ENCODE measurements at places on chromosomes 13 and 19.

GRCh38 chr19:23868630-23869029, 46.1 kb upstream of the ZNF726 start:
- DNase-seq = no peak

- no peak for DNase-seq
These were observed 12.2 kb downstream of the CBARP start for GRCh38 chr19:1225440-1226226.

- DNase-seq = no peak
These were observed 1.9 kb upstream of the C1QTNF9 start for GRCh38 chr13:24307211-24308067.

- DNase-seq = no peak
These were observed 77.5 kb downstream of the ZNF536 start for GRCh38 chr19:30449673-30450072.

DNA sequence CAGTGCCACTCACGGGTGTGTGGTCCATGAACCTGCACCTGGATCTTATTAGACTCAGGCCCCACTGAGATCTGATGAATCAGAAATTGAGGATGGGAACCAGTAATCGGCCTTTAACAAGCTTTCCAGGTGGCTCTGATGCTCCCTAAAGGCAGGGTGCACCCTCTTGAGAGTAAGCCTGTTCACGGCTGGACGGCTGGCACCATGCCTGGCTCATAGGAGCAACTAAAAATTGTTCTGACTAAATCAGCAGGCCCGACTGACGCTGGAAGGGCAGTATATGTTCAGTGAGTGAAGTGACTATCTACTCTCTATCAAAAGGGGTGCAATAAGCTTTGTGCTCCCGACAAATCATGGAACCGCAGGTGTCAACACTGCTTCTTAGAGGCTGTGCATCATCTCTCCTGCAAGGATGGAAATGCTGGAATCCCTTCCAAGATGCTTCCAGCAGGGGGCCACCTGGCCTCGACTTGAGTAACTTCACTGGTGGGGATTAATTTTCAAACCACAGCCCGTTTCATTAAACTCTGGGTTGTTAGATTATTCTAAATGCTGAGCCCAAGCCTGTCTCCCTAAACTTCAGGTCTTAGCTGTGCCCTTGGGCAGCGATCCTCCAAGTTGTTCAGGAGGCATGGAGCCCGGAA, 28.4 kb downstream of the TMTC4 start:
- peak; percentile 9 for DNase-seq

- no peak for DNase-seq
These were observed 19.5 kb downstream of the PRKD2 start for GRCh38 chr19:46697204-46697960.

DNA sequence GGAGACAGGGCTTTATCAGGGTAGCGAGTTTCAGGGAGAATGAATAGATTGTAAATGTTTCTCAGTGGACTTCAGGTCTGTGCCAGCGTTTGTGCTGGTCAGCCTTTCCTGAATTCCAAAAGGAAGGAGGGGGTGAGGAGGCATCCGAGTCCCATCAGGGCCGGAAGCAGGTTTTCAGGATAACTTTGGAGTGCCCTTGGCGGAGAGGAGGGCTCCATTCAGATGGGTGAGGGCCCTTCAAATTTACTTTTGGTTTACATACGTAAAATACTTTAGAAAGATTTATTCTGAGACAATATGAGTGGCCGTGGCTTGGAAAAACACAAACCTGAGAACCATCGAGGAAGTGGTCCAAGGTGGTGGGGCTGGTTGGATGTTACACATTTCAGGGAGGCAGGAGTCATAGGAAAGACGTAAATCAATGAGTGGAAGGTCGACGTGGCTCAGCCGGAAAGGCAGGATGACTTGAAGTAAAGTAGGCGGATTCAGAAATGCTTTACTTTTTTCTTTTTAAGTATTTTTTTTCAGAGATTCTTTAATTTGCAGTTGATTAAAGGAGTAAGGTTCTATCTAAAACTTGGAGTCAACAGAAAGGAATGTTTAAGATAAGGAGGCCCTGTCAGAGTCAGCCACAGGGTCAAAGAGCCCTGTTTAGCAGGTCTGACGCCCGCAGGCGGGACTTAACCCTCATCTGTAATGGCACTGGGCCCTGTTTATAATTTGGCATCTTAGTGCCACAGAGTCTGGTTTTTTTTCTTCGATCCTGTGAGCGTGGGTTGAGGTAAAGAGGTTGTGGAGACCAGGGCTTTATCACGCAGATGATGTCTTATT, 32.8 kb downstream of the ATP11A start:
- DNase-seq = no peak

DNA sequence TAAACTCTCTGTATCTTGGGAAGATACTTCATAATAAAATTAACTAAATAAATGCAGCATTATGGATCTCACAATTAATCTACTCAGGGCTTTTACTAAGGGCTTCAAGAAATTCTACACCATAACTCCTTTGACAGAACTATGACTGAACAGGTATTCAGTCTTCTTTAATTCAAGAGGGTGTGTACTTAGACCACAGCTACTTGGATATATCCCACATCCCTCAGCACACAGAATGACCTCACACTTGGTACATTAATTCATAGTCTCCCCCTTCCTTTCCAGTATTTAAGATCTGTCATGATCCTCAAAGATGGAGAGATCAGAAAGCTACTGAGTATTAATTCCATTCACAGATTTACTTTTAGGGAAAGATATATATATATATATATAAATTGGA, 11.6 kb downstream of the DIAPH3 start:
- DNase-seq = no peak

GRCh38 chr19:2239771-2240770, 3.4 kb downstream of the SF3A2 start:
- DNase-seq = no peak

GRCh38 chr19:2214251-2214650, 21.9 kb downstream of the PLEKHJ1 start:
- no peak for DNase-seq

- DNase-seq = no peak
These were observed 6.0 kb upstream of the ZNF765 start for GRCh38 chr19:53388904-53389303.

- DNase-seq = no peak
These were observed 95.8 kb downstream of the WASF3 start for GRCh38 chr13:26653310-26653709.

DNA sequence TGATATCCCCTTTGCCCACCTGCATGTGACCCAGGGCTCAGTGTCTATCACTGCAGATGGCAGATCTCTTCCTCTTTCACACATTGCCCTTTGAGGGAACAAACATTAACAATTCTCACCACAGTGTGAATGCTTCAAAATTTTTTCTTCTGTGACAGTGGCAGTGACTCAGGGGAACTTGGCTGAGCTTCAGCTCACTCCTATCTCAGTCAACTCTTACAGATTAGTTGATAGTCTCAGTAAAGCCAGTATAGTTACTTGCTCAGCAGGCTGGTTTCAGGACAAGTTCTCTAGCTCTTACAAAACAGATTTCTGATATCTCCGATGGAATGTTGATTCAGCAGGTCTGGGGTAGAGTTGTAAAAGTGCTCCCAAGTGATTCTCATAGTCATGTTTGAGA, 166.9 kb downstream of the DLEU7 start:
- no peak for DNase-seq

GRCh38 chr19:28305513-28305912, 907.4 kb downstream of the UQCRFS1 start:
- DNase-seq = no peak

DNA sequence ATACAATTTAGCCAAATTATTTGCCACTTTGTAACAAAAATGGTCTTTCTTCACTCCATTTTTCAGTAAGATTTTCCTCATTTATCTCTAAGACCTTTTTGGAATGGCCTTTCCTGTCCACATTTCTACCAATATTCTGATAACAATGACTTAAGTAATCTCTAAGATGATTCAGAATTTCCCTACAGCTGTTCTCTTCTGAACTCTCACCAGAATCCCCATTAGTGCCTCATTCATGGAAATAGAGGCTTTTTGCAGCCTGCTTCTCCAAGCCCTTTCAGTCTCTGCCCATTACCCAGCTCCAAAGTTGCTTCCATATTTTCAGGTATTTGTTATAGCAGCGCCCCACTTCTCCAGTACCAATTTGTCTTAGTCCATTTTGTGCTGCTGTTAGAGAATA, 867.0 kb downstream of the GPC5 start:
- no peak for DNase-seq

DNA sequence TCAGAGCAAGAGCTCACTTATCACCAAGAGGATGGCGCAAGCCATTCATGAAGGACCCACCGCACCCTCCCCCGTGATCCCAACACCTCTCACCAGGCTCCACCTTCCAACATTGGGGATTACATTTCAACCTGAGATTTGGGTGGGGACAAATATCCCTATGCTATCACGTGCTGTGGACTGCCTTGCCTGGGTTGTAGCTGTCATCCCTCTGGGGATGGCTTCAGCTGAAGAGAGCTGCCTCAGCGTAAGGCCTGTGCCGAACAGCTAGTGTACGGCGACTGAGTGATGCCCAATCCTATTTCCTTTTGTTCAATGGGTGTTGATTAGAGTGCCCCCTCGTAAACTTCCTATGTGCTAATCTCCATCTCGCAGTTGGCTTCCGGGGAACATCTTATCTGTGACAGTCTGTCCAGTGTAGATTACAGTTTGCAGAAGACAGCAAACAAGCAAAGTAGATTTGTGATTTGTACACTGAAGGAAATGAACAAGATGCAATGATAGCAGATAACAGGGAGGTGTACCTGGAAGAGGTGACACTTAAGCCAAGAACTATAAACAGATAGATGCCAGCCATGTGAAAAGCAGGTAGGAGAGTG, 11.8 kb upstream of the RCBTB1 start:
- DNase-seq = no peak

DNA sequence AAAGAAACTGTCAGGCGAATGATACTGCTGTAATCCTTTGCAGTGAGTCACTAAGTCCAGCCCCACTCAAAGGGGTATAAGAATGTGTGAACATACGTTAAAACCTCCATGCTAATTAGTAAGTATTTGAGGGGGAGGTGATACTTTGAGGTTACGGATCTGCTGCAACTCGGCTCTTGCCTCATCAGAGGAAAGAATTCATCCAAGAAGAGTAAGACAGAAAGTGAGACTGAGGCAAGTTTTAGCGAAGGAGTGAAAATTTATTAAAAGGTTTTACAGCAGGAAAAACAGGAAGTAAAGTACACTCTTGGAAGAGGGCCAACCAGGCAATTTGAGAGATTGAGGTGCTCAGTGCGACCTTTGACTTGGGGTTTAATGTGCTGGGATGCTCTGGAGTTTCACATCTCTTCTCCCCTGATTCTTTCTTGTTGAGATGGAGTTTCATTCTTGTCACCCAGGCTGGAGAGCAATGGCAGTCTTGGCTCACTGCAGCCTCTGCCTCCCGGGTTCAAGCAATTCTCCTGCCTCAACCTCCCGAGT, 9.8 kb downstream of the CLEC4M start:
- DNase-seq = no peak

All from NCI-H2107 (cell line).